ENCODE measurements at places on chromosomes 12 and 14.

DNA sequence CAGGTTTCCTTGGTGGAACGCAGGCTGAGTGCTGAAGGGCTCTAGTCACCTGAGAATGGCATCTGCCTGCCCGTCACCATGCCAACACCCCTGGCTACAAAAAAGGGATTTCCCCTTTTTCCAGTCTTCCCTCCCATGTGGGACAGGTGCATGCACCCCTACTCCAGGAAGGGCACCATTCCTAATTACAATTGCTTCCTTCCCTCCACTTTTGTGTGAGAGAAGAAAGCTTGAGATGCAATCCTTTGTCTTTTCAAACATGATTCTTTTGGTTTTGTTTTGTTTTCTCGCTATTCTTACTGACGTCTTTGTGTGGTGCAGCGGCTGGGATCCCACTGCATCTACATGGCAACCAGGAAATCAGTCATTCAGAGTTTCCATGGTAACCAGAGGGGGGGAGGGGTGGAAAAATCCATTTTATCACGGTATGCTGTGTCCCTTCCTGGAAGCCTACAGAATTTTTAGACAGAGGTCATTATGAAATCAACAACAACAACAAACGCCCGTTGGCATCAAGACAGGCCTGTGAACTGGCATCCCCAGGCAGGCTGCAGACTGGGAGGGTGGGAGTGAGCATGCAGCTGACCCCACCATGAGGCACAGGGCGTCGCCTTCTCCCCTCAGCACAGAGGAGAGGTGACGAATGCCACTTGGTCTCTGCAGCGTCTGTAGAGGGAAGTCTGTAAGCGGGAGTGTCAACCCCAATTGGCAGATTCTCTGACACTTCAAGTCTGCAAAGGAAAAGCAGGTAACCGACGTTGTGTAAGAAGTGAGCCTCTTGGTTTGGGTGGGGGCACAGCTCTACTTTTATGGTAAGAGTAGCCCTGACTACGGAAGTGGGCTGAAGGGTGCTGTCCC lies 13.6 kb upstream of the GNG2 start:
- DNase-seq, result peak; percentile 63

- no peak for DNase-seq
These were observed 3.4 kb upstream of the ARHGAP5 start for GRCh38 chr14:32073537-32074189.

GRCh38 chr12:22230280-22230794 lies 104.2 kb downstream of the ST8SIA1 start:
- DNase-seq, result no peak

DNA sequence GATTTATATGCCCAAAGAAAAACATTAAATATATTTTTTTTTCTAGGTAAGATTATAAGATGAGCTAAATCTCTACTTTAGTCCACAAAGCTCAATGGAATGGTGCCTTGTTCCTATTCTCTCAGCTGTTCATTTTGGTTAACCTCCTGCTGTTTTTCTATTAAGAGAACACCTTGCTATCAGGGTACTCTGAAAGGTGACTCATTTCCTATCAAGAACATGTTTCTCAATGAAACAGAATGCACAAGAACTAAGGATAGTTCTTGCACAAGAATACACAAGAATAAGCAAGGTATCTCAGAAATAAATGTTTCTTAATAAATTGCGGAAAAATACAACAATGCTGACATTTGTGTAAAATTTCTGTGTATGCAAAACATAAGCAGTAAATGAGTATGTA lies 14.1 kb downstream of the ABCD2 start:
- DNase-seq, result no peak

DNA sequence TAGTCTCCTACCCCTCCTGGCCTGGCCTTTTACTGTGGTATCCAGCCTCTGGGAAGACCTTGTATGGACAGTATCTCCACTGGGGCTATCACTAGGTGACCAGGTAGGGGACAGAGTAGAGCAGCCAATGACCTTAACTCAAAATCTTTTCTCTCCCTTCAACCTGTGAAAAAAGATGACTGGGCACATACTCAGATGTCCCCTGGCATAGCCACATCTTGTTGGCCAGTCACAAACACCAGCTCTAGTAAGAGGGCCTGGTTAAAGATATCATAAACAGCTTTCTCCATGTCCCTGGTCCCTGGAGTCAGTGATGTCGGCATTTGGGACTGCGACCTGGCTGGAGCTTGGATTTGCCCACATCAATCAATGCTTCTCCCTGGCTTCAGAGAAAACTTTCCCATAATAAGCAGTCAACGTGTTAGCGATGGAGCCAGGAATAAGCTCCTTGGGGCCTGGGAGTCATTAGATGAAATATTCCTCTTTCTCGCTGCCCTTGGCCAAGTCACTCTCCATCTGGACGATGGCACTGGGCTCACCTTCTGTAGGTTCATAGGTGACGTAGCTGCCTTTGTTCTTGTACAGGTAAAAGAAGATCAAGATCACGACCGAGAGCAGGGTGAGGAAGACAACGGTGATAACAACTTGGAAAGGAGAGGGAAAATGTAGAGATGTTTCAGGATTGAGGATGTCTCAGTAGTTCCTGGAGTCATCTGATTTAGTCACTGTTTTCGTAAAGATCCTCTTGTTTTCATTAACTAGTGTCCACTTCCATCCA lies 7.0 kb downstream of the DAZAP2 start:
- no peak for DNase-seq

- DNase-seq, result no peak
These were observed 11.1 kb downstream of the KRT77 start for GRCh38 chr12:52692254-52692653.

DNA sequence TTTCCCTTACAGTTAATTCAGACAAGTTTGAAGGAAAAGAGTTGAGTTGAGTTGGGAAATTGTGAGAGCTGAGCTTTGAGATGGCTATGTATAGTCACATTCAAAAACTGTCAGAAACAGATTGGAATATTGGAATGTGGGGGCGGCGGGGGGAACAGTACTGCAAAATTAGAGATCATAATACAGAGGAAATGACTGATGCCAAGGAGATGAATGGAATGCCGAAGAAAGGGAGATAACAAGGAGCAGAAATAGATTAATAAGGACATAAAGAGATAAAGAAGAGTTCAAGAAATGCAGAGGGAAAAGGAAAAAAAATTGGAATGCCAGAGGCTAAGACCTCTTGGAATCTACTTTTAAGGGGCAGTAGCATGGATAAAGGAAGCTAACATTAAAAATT lies 3.2 kb upstream of the OR4K5 start:
- no peak for DNase-seq
